ENCODE measurements at places on chromosomes 12 and 14.
A peak's percentile ranks its signal among the peaks of the same experiment; 100 is the strongest.

GRCh38 chr12:77725611-77726010, 105.1 kb upstream of the NAV3 start:
- no peak for DNase-seq

DNA sequence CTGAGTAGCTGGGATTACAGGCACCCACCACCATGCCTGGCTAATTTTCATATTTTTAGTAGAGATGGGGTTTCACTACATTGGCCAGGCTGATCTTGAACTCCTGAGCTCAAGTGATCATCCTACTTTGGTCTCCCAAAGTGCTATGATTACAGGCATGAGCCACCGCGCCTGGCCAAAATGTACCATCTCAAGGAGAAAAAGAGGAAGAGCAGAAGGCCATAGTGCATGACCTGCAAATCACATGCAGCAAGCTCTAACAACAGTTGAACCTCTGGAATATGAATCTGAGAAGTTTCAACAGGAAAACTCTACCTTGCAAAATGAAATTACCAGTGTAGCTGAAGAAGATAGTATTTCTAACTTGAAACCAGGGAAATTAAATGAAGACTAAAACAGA, 17.1 kb upstream of the SERPINA1 start:
- DNase-seq: no peak

DNA sequence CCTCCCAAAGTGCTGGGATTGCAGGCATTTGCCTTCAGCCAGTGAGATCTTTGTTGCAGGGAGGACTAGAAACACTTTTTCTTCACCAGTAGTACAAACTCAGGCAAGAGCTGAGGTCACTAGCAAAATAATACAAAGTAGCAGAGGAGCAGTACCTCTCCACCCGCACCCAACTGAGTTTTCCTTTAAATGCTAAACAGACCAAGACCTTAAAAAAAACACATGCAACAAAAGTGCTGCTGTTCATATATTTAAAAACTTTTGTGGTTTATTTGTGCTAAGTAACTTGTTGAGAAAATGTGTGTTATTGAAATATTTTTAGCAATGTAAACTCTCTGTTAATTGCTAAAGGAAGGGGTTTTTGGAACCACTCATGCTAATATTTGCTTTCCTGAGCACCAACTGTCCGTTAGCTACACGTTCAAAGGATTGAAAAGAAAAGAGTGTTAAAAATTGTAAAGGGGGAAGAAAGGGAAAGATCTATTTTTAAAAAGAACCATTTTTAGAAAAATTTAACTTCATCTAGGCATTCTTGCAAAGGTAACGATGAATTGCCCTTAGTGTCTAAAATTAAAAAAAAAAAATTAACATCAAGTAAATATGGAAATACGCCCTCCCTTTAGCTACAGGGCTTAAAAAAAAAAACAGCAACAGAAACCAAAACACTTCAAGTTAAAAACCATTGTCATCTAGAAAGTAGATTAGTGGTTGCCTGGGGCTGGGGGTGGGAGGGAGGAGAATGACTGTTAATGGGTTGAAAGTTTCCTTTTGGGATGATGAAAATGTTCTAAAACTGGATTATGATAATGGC, 114.0 kb upstream of the KRAS start:
- DNase-seq: peak; percentile 22

DNA sequence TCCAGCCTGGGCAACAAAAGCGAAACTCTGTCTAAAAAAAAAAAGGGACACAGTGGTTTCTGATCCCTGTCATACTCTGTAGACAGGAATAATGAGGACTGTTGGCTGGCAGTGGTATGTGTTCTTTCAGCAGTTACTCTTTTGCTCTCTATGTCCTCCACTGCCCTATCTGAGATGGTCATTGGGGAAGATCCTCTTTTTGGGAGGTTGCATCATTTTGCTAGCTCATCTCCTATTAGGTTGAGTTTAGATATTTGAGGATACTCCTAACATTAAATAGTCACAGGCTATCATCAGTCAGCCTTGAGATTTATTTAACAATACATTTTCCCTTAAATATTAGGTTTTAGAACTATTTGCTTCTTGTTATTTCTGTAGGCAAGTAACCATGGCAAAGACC, 5.9 kb upstream of the CCDC91 start:
- no peak for DNase-seq

GRCh38 chr14:51621654-51622053, 30.1 kb upstream of the FRMD6 start:
- DNase-seq: no peak

DNA sequence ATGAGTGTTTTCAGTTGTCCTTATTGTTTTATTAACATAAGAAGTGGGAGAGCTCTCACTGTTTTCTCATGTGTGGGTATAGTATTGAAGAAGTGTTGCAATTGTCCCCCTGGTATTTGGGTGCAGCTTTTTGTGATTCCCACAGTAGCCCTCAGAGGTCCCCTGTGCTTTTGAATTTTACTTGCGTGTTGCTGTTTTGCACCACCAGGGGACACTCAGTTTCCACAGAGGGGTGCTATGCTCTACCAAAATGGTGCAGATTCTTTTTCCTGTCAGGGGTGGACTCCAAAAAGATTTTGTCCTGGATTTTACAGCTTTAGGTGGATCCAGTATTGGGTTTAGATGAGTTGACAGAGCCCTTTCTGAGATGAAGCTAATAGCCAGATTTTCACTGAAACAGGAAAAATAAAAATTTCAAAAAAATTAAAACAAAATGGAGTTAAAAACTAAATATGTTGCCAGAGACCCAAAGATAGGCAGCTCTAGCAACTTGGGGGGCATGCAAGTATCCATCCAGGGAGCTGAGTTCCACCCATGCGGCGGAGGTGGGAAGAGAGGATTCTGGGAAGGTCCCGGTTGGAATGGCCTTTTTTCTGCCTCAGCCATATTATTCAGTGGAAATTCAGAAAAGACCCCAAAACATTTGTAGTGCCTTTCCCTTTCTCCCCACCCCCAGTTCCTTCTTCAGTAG, 50.2 kb downstream of the TTLL5 start:
- DNase-seq: no peak

DNA sequence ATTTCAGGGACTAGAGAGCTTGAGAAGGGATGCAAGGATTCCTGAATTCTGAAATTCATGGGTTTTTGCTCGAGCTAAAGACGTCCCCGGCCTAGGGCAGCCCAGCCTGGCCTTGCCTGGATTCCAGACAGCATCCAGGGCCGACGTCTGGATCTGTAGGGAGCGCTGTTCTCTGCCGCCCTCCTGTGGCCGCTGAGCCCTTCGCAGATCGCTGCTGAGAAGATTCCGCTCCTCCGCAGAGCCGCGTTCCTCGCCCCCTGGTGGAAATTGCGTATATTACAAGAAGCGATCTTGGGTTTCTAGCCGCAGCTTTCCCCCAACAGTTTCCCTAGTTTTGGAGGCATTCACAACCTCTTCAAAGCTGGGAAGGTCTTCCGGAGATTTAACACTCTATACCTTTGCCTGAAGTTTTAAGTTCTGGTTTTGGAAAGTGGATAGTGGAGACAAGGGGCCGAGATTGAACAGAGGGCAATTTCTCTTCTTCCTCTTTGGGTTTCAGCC, 5.1 kb downstream of the CISTR start:
- DNase-seq: peak; percentile 71

GRCh38 chr12:47085815-47086252, 6.1 kb upstream of the AMIGO2 start:
- no peak for DNase-seq

DNA sequence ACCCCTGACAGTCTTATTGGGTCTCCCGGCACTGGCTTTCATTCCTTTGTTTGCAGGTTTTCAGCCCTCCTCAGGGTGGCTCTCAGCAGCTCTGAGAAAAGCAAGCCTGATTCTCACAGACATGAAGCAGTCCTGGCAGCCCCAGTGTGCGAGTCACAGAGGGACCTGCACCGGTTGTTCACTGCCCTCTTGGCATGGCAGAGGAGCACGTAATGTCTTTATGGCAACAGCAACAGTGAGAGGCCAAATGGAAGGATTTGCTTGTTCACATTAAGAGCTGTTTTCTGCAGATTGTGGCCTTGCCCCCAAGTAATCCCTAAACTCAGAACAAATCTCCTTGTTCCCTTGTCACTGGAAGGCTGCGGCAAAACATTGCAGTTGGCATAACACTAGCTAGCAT, 3.4 kb downstream of the KCNA5 start:
- DNase-seq: no peak

DNA sequence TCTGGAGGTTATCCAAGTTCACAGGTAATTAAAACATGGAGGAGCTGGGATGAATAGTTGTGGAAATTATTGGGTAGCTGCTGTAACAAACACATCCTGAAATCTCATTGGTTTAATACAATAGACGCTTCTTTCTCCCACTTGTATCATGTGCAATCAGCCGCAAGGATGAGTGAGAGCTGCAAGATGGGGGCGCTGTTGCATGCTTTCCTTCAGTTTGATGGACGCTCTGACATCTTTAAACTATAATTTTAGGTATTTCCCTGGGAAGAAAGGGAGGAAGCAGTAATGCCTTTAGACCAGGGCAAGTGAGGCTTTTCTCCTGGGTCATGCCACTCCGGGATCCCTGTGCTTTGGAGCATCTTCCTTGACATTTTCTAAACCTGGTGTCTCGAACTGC, 178.7 kb downstream of the PAWR start:
- no peak for DNase-seq

DNA sequence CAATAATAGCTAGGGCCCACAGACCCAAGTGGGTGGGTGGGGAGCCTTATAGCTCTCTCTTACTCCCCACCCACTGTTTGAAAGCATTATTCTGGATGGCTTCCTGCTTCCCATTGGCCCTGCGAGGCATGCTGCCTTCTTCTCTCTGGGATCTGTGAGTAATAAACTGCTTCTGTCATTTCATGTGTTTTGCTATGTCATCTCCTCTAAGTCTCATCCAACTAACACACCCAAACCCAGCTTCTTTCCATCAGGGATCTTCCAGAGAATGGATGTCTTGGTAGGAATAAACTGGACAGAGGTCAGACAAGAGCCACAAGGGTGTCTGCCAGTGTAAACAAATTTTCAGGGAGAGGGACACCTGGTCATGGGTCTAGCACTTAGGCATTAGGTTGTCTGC, 66.4 kb upstream of the BDKRB2 start:
- DNase-seq: no peak

DNA sequence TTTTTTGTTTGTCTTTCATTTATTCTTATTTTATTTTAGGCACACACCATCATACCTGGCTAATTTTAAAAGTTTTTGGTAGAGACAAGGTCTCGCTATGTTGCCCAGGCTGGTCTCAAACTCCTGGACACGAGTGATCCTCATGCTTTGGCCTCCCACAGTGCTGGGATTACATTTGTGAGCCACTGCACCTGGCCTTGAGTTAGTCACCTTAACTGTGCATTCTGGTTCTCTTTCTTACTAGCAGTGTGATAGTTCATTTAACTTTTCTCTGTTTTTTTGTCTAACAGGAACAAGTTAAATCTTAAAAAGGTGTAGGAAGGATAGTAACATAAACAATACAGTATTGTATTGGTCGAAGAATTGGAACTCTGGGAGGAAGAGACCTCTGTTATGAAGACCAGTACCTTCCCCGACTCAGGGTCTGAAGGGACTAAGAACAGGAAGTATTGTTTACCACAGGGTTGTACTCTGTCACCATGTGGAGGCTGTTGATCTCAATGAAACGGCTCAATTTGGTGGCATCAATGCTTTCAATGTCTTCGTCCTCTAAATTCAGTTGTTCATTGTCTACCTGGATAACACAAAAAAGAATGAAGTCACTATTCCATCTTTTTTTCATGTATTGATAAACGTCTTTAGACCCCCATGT, 17.7 kb downstream of the ERP27 start:
- no peak for DNase-seq

DNA sequence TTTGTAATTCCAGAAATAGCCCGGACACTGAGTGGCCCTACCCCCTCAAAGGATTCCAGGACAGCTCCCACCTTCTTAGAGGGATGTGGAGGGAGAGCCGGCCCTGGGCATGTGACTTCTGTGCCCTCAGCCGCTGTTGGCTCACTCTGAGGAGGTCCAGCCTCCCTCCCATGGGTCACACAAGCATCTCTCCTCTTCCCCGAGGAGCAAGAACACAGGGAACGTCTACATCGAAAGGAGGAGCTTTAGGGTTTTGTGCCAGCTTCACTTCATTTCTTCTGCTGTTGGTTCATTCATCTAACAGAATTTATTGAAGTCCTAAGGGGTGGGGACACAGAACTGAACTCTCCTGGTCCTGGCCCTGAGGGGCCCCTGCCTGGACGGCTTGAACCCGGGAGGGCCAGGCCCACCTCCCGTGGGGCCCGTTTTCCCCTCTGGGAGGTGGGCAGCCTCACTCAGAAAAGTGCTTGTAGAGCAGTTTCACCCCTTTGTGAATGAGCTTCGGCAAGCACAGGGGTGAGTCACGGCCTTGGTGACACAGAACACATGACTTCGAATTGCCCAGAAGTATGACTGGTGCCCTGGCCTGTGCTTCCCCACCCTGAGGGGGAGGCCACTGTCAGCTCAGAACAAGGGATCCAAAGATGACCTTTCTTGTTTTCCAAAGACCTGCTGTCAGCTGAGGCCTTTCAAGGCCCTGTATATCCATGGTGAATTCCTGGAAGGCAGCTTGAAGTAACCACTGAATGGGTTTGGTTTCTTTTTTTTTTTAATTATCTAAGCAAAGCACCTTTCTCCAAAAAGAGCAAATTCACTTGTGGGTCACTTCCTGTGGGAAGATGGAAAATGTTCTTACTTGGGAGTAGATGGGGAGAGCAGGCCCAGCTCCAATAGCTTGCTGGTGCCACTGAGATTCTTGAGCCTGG, 39.2 kb downstream of the NFKBIA start:
- no peak for DNase-seq

DNA sequence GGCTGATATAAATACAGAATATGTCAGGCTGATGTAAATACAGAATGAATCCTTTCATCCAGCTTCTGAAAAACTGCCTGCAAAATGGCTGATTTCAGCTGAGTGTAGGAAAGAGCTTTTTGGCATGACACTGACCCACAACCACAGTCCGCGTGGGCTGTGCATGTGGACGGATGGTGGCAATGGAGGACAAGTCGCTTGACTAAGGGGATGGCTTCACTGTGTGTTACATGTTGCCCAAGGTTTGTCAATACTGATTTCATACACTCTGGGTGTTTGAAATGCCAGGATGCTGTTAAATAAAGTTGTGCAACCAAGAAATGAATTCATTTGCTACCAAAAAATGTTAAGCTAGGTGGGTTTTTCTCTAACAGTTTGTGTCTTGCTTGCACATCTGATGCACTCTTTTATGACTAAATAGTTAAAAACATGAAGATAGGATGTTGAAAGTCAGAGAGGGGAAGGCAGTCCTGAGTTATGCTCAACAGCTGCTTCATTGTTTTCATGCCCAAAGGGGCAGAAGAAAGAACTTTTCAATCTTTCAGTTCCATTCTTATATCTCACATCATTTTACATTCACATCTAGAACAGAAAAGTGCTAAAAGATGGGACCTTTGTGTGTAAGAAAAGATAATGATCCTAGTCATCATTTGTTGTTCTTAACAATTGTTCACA, 36.5 kb upstream of the OVCH1 start:
- no peak for DNase-seq

- DNase-seq: no peak
Observed at GRCh38 chr12:87349681-87350080, 679.5 kb downstream of the C12orf50 start.

- DNase-seq: no peak
Observed at GRCh38 chr12:117027251-117028086, 71.7 kb downstream of the TESC start.

GRCh38 chr12:132027636-132028035, 77.9 kb downstream of the EP400 start:
- no peak for DNase-seq

- no peak for DNase-seq
Observed at GRCh38 chr12:9626291-9626690, 18.6 kb upstream of the KLRB1 start.
